ENCODE measurements at places on chromosomes 6 and 20.

GRCh38 chr6:130366107-130367005 lies 539 bp downstream of the TMEM200A start:
- no peak for DNase-seq

DNA sequence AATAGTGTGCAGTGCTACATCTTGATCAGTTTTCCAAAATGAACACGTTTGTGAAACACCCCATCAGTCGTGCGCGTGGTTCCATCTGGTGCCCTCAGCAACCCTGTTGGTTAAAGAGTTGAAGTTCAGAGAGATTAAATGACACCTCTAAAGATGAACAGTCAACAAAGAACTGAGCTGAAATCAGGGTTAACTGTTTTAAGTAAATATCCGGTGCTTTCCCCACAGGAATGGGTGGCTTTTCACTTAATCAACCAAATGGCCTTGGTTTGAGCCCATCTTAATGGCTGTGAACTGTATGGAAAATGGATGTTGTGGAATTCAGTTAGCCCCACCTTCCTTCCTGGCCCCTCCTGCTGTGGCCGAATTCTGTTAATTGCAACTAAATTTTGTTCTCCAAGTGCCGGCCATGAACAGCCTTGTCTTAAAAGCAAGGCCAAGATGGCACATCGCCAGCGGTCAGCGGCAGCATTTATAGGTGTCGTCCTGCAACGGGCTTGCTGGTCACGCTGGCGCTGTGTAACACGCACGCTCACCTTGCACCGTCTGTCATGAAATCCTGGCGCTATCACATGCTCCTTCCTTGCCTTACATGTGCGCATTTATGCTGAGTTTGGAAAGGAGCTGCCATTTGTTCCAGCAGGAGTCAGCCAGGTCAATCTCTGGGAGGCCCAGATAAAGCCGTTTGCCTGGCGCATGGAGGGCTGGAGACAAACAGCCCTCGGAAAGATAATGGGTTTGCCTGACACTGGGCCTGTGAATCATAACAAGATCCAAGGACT lies 164.5 kb downstream of the ERMARD start:
- DNase-seq, result no peak

DNA sequence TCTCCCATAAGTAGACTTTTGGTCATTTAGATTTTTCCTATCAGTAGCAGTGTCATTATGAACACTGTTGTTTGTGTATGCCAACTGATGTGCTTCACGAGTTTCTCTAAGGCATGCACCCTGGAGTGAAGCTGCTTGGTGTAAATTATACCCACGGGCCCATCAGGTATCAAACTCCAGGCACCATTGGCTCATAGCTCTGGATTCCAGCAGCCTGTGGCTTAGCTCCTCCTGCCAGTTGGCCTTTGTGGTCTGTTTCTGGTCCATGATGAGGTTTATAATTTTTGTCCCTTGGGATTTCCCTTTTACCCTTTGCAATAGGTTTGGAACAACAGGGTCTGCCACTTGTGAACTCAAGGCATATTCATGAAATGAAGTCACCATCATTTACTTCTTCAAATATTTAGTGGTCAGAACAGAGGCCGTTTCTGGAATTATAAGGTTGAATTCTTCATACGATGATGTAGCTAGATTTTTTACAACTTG lies 350.5 kb downstream of the PRL start:
- no peak for DNase-seq

DNA sequence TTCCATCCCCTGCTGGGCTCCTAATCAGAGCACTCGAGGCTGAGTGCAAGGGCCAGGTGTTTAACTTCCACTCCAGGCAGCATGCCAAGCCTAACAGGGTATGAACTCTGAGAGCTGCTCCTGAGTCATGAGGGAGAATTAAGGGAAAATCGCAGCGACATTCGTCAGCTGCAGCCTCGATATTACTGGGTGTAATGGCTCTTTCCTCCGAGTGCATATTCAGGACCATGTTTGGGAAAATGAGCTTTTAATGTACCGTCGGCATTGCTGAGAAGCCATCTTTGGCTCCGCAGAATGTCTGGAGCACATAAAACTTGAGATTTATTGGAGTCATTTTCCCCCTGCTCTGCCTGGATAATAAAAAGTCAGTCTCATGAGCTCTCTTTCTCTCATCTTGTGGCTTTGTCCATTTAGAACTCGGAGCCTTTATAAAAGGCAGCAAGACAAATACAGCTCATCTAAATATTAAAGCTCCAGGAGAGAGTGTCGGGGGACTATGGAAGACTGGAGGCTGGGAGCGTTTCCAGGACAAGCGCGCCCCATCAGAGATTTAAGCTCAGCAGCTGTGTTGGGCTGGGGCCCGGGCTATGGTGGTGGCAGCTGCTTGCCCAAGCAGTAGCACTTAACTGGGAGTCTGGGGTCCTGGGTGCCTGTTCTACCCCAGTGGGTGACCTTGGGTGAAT lies 103.7 kb downstream of the TOX2 start:
- no peak for DNase-seq

- no peak for DNase-seq
These were observed 22.6 kb downstream of the KCNK15 start for GRCh38 chr20:44768256-44768655.

- DNase-seq, result no peak
These were observed 34.9 kb downstream of the ELOVL5 start for GRCh38 chr6:53313784-53314400.

DNA sequence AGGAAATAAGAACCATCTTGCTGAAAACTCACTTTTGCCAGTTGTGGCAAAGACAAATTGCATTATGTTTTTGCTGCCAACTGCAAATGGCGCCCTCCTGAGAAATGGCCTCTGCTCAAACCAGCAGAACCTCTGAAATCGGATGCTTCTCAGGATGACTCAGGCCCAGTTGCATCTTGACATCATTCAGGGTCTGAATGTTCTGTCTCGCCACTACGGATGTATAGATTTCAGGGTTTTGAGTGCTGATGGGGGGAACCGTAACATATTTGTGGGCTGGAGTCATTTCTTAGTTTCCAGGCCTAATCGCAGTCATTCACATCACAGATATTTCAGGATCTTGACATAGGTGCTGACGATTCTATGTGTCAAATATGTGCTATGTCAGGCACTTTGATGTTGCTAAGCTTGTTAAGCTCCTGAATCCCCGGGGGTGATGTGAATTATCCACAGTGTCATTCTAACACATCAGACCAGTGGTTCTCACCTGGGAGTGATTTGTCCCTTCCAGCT lies 207.1 kb downstream of the NFATC2 start:
- DNase-seq, result no peak

GRCh38 chr20:58038123-58038654 lies 190.3 kb downstream of the ANKRD60 start:
- no peak for DNase-seq

- DNase-seq, result no peak
These were observed 302.9 kb upstream of the TCF21 start for GRCh38 chr6:133585978-133586377.

DNA sequence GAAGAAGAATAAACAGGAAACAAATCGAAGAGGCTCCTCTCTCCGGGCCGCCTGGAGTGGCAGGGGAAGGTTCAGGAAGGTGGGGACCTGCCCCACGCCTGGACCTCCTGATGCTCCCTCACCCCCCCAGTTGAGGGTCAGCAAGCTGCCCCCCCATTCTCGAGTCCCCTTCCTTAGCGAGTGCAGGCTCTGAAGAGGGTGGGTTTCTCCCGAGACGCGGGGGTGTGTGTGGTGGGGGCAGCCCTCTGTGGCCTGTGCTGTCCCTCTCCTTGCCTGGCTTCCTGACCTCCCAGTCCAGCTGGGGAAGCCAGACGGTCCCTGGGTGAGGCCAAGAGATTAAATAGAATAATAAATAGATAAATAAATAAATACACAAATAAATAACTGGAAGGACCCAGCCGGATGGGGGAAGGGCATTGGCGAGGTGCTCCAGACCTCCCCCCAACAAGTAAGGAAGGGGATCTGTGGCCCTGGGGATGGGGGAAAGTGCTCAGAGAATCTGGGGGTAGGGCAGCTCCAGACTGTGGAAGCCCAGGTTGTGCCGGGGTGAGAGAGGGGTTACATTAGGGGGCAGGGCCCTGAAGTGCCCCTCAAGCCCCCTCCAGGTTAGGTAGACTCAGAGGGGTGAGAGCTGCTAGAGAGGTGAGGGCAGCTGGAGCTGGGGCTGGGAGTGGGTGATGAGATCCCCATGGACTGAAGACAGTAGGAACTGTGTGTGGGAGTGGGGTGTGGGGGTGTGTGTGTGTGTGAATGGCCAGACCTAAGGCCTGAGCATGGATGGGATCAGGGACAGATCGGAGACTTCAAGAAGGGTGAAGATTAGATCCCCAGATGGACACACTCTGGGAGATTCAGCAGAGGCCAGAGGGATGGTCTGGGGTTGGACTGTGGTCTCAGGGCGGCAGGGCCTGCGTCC lies 9.5 kb upstream of the SRXN1 start:
- DNase-seq, result no peak

DNA sequence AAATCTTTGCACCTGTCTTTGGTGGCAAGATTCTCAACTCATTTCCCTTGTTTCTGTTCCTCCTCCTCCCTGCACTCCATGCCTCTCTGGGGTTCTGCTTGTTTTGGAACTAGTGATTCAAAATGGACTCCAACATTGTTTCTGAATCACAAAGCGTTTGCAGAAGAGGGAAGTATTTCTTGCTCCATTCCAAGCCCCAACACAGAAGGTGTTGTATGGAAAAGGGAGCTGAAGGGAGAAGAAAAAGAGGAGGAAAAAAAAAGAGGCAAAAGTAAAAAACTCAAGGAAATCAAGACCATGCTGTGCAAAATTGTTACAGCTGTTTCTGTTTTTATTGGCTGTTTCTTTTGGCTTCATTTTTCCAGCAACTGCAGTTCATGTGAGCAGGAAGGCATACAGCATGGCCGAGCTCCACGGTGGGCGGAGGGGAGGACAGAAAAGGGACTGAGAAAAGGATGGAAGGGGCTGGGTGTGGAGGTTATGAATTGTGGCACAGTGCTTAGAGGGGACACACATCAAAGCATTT lies 66.9 kb upstream of the PRL start:
- no peak for DNase-seq

- no peak for DNase-seq
These were observed 754.1 kb downstream of the QKI start for GRCh38 chr6:164168595-164168994.

DNA sequence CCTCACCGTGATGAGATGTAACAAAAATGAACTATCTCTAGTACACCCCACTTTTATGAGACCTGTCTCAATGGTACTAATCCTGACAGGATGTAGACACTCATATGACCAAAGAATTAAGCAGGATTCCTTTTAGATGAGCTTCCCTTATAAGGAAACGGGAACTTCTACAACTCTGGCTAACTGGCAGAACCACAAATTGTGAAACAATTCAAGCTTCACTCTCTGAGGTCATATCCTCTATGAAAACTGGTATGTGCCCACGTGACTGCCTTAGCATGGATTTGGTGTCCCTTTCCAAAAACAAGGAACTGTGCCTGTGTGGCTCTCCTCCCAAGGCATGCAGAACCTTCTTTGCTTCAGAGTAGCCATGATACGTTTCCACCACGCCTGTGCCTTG lies 14.1 kb upstream of the CPNE5 start:
- DNase-seq, result no peak

- no peak for DNase-seq
These were observed 34.0 kb downstream of the RSPO4 start for GRCh38 chr20:967796-968742.

DNA sequence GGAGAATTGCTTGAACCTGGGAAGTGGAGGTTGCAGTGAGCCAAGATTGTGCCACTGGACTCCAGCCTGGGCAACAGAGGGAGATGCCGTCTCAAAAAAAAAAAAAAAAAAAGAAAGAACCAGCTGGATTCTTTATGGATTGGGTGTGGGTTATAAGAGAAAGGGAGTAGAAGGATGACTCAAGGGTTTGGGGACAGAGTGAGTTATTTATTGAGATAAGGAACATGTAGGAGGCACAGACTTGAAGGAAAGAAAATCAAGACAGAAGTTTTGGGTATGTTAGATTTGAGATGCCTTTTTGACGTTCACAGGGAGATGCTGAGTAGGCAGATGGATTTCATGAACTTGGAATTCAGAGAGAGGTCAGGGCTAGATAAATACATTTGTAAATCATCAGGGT lies 47.6 kb downstream of the KIZ start:
- DNase-seq, result no peak

GRCh38 chr6:100915876-100916275 lies 34.7 kb upstream of the ASCC3 start:
- DNase-seq, result no peak

DNA sequence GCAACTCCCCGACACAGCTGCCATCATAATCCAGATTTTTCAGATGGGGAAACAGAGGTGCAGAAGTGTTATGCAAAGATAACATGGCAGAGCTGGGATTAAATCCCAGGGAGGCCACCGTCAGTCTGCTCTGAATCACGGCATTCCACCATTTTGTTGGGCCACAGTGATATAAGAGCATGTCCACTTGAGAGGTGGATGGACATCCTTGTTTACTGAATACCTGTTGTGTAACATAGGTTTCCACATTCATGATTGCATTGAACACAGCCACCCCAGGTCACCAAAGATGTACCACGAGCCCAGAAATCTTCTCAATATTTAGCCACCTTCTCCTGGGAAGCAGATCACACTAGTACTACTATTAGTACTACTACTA lies 191.5 kb downstream of the LRFN2 start:
- DNase-seq, result no peak

- DNase-seq, result no peak
These were observed 33.4 kb upstream of the ZMYND8 start for GRCh38 chr20:47389867-47390347.

- peak; percentile 86 for DNase-seq
These were observed 40.4 kb upstream of the HMGA1 start for GRCh38 chr6:34196116-34196832.
